ENCODE measurements at places on chromosomes 16 and 17.
A peak's percentile ranks its signal among the peaks of the same experiment; 100 is the strongest.

DNA sequence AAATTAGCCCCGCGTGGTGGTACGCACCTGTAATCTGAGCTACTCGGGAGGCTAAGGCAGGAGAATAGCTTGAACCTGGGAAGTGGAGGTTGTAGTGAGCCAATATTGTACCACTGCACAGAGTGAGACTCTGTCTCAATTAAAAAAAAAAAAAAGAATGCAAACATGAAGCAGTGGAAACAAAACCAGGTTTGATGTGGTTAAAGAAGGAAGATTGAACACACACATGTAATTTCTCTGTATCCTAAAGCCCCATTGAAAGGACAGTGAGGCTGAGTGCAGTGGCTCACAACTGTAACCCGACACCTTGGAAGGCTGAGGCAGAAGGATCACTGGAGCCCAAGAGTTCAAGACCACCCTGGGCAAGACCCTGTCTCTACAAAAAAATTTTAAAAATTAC is 26.5 kb upstream of the SBK1 start:
- DNase-seq: no peak

DNA sequence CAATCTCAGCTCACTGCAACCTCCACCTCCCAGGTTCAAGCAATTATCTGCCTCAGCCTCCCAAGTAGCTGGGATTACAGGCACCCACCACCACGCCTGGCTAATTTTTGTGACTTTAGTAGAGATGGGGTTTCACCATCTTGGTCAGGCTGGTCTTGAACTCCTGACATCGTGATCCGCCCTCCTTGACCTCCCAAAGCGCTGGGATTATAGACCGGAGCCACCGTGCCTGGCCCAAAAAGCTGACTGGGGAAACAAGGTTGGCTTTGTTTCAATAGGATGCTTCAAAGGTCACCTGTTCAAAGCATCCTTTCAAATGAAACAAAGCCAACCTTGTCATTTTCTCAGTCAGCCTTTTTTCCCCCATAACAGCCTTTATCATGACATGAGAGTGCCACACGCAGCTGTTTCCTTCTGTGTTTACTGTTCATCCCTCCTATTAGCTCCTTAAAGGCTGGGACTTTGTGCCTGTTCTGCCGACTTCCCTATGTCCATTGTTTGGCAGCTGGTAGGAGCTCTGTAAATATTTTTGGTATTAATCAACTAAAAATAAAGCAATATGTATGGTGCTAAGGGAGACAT is 51.1 kb downstream of the ADAMTS18 start:
- DNase-seq: no peak

DNA sequence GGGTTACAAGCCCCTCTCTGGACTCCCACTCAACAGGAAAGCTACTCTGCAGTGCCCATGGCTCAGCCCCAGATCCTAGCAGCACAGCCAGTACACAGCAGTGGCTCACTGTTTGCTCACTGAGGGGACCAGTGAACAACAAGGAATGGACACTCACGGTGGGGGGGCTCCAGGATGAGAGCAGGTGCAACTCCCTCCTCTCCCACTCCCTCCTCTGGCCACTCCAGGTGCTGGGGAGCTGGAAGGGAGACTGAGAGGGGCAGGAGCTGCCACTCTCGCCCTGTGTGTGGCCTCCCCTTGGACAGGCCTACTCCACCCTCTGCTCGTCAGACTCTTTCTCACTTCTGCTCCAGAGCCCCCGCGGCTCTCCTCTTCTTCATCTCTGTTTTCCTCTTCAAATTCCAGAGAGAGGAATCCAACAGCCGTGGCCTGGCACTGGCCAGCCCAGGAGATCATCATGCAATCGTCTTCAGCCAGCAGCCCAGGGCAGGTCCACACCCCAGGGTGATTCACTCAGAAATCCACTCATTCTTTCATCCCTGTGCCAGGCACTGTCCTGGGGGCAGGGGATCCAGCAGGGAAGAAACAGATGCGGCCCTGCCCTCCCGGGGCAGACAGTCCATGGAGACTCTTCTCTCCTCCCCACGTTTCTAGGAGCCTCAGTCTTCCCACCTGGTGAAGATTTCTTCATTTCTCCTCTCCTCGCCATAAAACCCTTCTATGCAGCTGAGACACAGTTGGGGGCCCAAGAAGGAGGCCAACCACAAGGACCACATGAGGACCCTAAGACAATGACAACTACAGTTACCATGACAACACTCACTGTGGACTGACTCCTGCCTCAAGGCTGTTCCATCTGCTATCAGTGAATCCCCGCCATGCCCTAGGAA is 30.7 kb downstream of the CFAP20 start:
- DNase-seq: peak; percentile 54

DNA sequence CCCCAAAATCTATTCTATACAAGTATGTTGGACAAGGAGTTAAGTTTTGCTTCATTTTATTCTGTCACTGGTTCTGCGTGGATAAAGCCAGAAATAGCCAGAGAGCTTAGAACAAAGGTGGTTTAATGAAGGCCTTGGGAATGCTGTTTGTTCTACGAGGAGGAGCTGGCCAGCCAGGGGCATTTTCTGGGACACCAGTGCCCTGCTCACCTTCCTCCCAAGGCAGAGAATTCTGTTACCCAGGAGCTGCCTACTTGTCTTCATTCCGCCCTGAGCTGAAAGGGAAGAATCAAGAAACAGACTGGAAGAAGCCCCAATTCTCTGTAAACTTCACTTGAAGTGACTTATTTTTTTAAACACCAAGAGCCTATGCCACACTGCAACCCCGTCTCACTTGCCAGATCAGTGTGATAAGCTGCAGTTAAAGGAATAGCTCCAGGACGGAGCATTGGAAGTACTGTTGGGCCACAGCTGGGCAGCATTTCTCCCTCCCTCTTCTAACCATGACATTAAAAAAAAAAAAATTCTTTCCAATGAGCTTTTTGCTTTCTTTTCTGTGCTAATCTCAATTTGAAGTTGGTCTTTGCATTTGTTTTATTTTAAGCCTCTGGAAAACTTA is 149.8 kb upstream of the DYNLRB2 start:
- no peak for DNase-seq

DNA sequence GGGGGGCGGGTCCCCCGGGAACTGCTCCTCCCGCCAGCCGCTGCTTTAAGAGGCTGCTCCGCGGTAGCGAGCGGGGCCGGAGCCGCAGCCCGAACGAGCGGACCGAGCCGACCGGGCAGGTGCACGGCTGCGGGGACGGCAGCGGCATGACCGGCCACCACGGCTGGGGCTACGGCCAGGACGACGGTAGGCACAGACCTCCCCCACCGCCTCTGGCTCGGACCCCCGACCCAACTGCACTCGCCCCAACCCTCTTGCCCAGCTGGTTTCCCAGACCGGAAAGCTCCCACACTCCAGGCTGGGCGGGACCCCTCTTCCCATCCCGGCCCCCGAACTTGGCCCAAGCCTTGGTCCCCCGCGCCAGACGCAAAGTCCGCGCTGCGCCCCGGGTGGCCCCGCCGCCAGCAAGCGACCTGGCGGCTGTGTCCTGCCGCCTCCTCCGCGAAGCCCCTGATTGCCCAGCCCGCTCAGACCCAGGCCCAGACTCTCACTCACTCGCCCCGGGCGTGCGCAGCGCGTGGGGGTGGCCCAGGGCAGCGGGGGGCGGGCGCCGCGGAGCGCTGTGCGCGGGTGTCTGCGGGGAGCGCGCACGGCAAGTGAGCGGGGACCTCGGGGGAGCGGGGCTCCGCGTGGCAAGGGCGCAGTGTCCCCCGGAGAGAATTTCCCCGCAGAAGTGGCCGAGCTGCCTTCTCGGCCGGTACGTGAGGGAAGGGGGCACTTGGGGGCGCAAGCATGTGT is at the start of gene CA7:
CA7 (plus strand) TSS at position 73 of the 738 bp plus-strand sequence; CDS start at position 147, 74 bp downstream.
- DNase-seq: no peak

DNA sequence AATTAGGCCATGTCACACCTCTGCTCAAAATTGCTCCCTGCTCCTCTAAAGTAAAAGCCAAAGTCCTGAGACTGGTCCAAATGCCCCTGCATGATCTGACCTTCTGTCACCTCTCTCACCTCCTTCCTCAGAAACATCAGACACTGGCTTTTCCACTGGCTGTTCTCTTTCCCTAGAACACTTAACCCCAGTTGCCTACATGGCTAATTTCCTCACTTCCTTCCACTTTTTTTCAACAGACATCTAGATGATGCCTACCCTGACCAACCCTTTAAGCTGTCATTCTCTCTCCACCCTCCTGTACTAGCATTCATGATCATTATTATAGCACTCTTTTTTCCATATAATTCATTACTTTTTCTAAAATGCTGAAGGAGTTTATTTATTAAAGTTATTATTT is 31.0 kb downstream of the CCT6B start:
- DNase-seq: no peak

- peak; percentile 81 for DNase-seq
Observed at GRCh38 chr17:1179112-1179817, 516 bp downstream of the ABR start.

- DNase-seq: no peak
Observed at GRCh38 chr16:13951611-13952010, 31.7 kb downstream of the ERCC4 start.

DNA sequence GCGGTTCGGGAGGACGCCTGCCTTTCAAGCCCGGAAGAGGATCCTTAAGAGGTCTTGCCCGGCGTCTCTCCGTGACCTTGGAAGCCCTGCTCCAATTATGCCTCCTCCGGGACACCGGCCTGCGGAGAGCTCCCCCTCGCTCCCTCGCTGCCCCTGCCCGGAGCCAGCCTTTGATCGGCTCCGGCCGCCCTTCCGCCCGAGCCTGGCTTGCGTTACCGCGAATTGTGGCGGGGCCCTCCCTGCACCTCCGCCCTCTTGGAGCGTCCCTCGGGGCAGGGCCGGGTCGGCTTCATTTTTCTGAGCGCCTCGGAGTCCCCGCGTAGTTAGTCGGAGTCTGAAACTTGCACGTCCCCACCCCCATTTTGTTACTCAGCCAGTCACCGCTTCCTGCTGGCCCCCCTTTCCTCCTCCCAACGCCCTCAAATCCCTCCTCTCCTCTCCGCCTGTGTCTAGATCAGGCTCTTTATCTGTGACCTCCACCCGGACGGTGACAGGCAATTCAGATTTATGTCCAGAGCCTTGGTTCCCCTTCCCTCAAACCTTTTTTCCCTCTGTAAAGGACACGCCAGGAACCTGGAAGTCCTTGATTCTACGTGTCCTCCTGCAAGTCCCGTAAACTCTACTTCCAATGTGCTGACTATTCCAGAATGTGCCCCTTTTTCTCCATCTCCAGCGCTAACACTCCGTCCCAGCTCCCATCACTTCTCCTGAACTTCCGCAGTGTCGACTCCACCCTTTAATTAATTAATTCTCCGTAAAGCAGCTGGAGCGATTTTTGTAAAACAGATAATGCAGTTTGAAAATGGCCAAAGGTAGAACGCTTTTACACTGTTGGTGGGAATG is 569 bp upstream of the RABEP2 start:
- peak; percentile 87 for DNase-seq

- DNase-seq: no peak
Observed at GRCh38 chr17:69048634-69049033, 12.1 kb downstream of the ABCA9 start.

- no peak for DNase-seq
Observed at GRCh38 chr16:78871241-78871640, 729.3 kb downstream of the MAF start.

DNA sequence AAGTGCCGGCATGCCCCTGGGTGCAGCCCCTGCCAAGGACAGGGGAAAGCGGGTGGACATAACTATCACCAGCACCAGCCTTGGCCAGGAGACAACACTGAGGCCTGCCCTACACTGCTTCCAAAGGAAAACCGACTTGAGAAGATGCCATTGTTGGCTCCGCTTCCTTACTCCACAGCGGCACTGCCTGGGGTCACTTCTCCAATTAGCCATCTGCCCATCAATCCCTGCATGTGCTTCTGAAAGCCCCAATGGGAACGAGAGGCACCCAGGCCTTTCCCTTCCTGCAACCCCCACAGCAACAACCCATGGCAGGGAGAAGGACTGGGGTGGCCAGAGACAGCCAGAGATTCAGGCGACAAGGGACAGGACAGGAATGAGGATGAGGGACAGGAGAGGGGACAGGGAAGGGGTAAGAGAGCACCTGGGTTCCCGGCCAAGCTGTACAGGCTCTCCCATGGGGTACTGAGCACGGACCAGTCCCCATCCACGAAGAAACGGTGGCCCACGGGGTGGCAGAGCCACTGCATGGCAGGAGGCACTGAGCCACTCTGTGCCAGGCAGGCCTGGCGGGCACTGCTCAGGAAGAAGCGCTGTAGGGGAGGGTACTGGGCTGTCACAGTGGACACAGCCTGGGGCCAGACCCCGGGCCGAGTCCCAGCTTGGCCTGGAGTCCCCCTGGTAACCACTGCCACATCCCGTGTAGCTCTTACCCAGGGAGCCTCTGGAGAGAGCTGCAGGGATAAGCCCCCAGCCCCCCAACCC is 21.2 kb downstream of the SREBF1 start:
- no peak for DNase-seq

- DNase-seq: no peak
Observed at GRCh38 chr17:39653662-39654331, 11.4 kb upstream of the TCAP start.

GRCh38 chr17:46874906-46875305 is 23.5 kb downstream of the WNT9B start:
- no peak for DNase-seq

DNA sequence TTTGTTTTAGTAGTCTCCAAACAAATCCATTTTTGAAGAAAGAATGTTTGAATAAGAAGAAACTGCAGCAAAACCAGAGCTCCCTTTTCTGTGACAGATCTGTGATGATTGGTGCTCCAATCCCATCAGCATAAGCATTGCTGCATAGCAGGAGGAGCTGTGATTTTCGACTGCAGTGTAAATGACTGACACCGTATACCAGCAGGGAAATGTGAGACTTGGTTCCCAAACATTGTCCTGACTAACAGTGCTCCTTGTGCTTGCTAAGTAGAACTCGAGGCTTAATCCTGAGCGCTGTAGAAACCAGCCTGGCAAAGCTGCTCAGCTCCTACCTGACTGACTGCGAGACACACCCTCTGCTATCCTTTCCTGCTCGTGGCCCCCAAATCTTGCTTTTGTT is 57.2 kb downstream of the NUP93 start:
- DNase-seq: no peak

- DNase-seq: no peak
Observed at GRCh38 chr17:44572801-44573200, 15.5 kb downstream of the FZD2 start.

- DNase-seq: no peak
Observed at GRCh38 chr16:57235128-57236021, 9.7 kb upstream of the ARL2BP start.

GRCh38 chr17:20203018-20203417 is 193.9 kb downstream of the SPECC1 start:
- DNase-seq: no peak

DNA sequence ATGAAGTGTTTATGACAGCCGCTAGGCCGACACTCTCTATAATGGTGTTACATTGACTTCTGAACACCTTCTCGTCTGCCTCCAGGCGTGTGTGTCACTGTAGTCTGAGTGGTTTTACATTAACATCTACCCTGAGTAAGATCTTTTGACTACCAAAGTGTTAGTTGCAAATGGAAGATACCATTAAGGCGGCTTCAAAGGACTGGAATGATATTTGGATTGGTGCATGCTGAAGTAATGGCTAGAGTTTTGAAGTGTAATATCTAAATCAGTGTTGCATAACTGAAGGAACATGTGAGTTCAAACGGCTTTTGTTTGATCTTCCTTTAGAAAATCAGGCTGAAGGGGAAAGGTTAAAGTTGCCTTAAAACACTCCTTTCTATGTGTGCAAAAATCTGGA is 52.2 kb downstream of the BCAS3 start:
- DNase-seq: no peak
